SHP77 treated with DMSO at 0.1 percent for 48 hours (cell line): ENCODE measurements at places on chromosomes 6 and 20.

- no peak for DNase-seq
Observed at GRCh38 chr6:112931832-112932231, 584.7 kb downstream of the RFPL4B start.

DNA sequence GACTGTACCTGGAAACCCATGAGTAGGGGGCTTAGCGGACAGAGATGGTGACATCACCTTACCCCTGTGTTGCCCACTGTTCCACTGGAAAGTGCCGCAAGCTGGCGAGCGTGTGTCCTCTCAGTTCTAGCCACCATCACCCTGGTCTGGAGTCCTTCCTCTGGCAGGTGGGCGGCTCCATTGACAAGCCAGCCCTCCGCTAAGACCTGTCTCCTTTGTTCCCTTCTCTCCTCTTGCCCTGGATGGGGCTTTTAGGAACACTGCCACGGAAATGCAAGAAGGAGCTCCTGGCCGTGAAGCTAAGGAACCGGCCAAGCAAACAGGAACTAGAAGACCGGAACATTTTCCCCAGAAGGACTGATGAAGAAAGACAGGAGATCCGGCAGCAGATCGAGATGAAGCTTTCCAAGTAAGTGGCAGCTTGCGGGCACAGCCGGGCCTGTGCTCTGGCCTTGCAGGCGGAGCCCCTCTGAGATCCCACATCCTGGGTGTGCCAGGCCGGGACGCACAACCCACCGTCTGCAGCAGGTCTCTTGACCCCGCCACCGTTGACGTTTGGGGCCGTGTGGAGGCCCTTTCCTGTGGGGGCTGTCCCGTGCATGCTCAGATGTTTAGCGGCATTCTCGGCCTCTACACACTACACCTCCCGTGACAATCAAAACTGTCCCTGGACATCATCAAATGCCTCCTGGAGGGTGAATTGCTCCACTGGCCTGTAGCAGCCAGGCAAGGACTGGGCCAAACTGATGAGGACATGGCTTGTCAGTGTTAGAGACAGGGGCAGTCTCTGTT, 127.5 kb downstream of the SYCP2 start:
- no peak for DNase-seq

DNA sequence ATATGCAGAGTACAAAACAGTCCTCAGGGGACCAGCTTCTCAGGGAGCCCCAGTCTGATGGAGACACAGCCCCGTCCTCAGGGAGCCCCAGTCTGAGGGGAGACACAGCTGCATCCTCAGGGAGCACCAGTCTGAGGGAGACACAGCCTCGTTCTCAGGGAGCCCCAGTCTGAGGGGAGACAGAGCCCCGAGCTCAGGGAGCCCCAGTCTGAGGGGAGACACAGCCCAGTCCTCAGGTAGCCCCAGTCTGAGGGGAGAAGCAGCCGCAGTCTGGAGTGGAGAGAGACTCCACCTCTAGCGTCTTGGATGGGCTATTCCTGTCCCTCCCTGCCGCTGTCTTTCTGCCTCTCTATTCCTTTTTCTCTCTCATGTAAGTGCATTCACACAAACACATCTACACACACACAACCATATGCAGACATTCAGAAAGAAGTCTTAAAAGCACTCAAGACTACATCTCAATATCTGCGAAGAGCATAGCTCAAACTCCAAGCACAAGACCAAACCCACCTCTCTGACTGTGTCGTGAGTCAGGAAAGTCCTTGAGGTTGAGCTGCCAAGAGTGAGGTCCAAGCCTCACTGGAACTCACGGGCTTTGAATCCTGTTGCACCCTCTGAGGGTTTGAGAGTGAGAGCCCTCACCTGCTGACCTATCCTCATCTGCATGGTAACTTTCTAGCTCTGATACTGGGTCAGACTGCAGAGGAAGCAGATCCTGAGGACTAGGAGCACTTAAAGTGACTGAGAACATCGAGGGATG, 53.1 kb upstream of the SAYSD1 start:
- DNase-seq, result no peak

- DNase-seq, result no peak
Observed at GRCh38 chr6:166640342-166641043, 13.4 kb upstream of the RPS6KA2 start.

GRCh38 chr6:108363889-108364313, 69.0 kb downstream of the AFG1L start:
- no peak for DNase-seq

GRCh38 chr6:41455410-41455809, 90.8 kb upstream of the FOXP4 start:
- DNase-seq, result no peak

GRCh38 chr6:10408457-10408856, 6.4 kb downstream of the TFAP2A start:
- no peak for DNase-seq

- no peak for DNase-seq
Observed at GRCh38 chr20:63491635-63492230, 7.2 kb downstream of the EEF1A2 start.

DNA sequence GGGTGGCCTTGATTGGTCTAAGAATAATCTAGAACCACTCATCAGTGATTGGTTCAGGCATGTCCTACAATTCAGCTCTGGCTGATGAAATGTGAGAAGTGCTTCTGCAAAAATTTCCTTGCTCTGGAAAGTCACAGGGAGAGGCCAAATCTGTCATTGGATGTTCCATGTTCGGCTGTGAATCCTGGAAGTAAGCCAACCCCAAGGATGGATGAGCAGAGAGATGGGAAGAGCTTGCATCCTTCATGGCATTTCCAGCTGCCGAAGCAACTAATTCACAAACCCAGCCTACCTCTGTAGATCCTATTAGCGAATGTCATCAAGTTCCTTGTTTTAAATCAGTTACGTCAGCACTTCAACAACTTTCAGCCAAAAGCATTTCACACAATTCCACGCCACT, 187.2 kb upstream of the SOX4 start:
- no peak for DNase-seq

DNA sequence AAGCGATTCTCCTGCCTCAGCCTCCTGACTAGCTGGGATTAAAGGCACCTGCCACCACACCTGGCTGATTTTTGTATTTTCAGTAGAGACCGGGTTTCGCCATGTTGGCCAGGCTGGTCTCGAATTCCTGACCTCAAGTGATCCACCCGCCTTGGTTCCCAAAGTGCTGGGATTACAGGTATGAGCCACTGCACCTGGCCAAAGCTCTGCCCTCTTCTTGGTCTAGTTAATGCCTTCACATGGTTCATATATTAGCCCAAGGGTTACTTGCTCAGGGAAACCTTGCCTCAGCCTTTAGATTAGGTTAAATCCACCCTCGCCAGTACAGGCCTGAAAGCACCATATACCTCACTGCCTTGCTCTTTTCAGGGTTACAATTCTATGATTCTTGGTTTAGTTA, 26.1 kb downstream of the TSHZ2 start:
- DNase-seq, result no peak

- no peak for DNase-seq
Observed at GRCh38 chr6:126170978-126171382, 168.9 kb upstream of the CENPW start.

DNA sequence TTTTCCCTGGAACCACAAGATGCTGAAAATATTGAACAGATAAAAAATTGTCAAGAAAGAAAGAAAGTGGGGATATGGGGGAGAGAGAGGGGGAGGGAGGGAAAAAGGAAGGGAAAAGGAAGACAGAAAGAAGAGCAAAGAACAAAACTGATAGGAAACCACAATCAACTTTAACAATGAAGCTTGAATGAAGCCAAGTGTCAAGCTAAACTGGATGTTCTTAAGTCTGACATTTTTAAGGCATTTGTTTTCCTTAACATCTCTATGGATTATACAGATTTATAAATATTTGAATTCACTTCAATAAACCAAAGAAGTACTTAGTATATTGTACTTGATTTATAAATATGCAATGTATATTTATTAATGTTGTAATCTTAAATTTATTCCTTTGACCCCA, 197.6 kb upstream of the SMLR1 start:
- DNase-seq, result no peak

DNA sequence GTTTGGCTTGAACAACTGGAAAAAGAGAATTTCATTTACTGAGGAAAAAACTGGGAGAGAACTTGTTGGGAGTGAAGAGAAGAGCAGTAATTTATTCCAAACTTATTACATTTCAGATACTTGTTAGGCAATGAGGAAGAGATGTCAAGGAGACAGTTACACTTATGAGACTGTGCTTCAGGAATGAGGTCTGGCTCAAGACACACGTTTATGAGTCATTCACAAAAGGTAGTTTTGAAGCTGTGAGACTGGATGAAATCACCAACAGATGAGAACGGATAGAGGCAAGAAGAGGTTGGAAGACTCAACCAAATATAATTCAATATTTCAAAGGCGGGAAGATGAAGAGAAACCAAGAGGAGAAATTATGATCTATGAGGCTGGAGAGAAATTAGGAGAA, 70.6 kb upstream of the DEFB112 start:
- no peak for DNase-seq

DNA sequence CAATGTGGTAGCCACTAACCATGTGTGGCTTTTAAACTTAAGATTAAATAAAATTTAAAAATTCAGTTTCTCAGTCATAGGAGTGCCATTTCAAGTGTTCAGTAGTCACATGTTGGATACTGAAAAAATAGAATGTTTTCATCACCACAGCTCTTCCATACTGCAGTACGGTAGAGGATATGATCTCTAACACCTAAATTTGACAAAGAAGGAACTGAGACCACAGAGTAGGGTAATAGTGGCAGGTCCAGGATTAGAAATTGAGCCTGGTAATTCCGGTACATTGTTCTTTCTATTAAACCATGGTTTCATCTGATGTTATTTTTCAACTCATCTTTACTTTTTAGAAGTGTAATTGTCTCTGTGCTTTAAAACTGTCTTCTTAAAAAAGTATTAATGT, 104.0 kb downstream of the CD2AP start:
- DNase-seq, result no peak

GRCh38 chr6:113679051-113679450, 178.1 kb upstream of the MARCKS start:
- DNase-seq, result no peak

DNA sequence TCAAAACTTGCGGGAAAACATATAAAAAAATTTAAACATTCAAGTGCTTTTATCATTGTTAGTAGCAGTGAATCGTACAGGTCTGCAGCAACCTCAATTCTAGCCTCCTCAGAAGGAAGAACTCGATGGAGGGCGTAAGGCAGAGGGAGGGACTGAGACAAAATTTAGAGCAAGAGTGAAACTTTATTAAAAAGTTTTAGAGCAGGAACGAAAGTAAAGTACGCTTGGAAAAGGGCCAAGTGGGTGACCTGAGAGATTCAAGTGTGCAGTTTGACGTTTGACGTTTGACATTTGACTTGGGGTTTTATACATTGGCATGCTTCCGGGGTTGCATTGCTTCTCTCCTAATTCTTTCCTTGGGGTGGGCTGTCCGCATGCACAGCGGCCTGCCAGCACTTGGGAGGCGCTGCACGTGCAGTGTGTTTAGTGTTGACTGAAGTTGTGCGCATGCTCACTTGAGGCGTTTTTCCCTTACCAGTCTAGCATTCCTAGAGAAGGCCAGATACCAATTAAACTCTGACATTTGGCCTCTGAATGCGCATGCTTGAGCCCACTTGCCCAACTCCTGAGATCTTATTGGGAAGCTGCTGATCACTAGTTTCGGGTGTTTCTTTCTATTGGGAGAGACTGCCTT, 82.6 kb downstream of the TBX18 start:
- DNase-seq, result no peak

- no peak for DNase-seq
Observed at GRCh38 chr6:126054802-126055201, 68.5 kb downstream of the TRMT11 start.

DNA sequence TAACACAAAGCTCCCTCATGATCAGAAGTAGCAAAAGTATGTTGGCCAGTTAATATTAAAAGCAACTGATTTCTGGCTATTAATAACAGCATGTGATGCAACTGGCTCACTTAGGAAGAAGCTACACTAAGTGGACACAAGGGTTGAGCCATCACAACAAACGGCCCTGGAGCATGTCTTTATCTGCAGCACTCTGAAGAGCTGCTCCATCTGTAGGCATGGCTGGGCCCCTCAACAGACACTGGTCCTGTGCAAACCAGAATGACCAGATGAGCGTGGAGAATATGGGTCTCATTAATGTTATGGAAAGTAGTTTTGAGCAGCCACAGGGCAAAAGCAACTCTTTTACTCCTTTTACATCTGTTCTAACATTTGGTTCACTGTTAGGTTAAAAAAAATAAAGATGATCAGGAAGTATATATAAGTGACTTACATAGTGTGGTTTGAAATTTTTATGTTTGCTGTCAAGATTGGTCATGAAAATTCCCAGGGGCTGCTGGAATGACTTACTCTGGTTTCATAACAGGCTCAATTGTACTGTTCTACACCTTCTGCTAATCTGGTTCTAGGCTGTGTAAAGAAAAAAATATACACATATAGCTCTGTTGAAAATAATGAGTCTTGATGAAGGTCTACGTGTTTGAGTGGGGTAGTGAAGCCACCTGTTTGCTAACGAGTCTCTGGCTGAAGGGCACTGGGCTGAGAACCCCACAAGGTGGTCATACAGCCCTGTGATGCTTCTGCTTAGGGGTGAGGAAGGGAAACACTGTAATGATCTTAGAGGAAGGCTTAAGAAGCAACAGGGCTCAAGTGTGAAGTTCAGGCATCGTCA, 58.1 kb downstream of the INSM1 start:
- DNase-seq, result no peak

DNA sequence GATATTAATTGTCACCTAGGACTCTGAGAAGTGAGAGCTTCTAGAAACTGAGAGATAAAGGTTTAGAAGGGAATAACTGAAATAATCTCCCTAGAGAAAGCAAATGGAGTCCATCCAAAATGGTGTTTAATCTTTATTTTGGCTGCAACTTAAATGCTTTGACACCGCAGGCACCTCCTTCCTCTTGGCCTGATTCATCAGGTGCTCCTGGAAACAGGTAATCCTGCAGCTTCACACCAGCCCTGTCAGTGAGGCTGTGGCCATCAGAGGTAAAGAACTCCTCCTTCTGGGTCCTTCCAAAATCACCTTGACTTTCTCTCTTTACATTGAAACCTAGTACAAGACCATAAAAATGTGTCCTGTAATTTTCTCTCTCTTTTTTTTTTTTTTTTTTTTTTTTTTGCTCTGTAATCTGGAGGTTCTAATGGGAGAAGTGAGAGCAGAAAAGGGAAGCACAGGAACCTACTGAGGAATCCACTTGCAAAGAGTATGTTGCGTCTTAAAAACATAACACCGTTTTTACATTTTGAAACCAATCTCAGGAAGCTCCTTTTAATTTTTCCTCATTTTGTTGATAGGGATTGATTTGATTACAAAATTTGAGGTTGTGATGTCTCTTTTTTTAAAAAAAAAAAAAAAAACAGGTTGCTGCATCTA, 124.2 kb downstream of the LRRC1 start:
- no peak for DNase-seq
